Dermis microvascular lymphatic vessel endothelial cell (primary cell): ENCODE measurements at places on chromosomes 3 and 15. TPM values are rescaled to one million over a fixed set of nuclear protein-coding genes. Genes with fewer than 3 reads are reported as not detected.

The TM4SF18 gene
- total RNA-seq: 318 and 366 TPM in 2 replicates

The MSL2 gene
- total RNA-seq: 8.7 and 10.5 TPM in 2 replicates

The MAGEL2 gene
- total RNA-seq: not detected in 2 replicates

The TBC1D23 gene
- total RNA-seq: 30.2 and 31.7 TPM in 2 replicates
